SW 1271 (cell line): ENCODE measurements at places on chromosomes 3 and 15.
A peak's percentile ranks its signal among the peaks of the same experiment; 100 is the strongest.

DNA sequence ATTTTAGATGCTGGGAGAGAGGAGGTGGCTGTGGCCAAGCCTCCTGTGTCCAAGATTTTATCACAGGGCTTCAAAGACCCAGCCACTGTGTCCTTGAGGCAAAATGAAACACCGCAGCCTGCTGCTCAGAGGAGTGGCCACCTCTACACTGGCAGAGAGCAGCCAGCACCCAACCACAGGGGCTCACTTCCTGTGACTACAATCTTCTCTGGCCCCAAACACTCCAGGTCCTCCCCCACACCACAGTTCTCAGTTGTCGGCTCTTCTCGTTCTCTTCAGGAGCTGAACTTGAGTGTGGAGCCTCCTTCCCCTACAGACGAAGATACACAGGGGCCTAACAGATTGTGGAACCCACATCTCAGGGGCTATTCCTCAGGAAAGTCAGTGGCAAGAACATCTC lies 45.6 kb downstream of the CDAN1 start:
- DNase-seq, result no peak

DNA sequence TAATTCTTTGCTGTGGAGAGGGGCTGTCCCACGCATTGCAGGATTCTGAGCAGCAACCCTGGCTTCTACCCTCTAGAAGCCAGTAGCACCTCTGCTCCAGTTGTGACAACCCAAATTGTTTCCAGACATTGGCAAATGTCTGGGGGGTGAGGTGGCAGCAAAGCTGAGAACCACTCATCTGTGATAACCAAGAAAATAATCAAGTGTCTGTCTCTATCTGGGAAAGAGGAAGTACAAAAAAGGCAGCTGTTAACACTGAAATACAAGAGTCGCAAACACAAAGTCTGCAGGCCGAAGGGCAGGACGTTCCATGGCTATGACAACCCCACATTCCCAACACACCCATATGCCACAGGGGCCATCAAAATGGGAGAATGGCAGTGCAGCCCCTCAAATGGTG lies 42.2 kb upstream of the GNB5 start:
- DNase-seq, result no peak

GRCh38 chr3:82274897-82275296 lies 513.5 kb upstream of the GBE1 start:
- no peak for DNase-seq

DNA sequence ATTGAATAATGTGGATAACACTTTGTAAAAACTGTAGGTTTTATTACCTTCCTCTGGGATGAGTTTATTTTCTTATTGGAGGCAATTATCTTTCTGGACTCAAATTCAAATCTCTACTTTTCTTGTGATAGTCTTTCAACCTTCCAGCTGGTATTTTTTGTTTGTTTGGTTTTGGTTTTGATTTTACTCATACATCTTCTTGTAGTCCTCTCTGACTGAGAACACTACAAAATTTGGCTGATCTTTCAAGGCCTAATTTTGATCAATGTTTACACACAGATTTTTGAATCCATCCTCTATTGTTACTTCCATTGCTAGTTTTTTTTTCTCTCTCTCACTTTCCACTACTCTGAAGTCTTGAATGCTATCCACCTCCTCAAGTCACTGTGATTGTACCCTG lies 303.8 kb upstream of the NECTIN3 start:
- no peak for DNase-seq

DNA sequence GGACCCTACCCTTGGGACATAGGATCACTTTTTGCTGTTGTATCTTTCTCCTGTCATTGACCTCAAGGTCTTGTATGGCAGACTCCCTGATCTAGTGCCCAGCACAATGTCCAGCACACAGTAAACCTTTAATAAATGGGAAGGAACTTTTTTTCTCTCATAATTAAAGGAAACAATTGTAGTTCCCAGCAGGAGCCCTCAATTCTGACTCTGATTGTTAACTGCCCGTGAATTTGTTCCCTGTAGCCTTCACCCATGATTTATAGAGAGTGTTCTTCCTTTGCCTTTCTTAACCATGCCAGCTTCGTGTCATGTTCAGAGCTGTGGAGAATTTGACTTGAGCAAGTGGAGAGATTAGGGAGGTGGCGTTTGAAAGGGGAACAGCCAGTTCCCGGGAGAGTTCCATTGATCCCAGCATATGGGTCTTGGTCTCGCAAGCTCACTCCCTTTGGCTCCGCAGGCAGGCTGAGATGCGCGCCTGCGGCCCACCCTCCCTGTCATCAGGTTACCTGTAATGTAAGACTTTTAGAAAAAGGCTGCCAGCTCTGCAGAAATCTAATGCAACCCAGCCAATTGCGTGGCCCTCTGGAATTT lies 182.6 kb downstream of the TP63 start:
- no peak for DNase-seq

- no peak for DNase-seq
These were observed 16.9 kb downstream of the MRPL46 start for GRCh38 chr15:88450125-88450798.

GRCh38 chr3:165783383-165783782 lies 53.8 kb downstream of the BCHE start:
- no peak for DNase-seq

DNA sequence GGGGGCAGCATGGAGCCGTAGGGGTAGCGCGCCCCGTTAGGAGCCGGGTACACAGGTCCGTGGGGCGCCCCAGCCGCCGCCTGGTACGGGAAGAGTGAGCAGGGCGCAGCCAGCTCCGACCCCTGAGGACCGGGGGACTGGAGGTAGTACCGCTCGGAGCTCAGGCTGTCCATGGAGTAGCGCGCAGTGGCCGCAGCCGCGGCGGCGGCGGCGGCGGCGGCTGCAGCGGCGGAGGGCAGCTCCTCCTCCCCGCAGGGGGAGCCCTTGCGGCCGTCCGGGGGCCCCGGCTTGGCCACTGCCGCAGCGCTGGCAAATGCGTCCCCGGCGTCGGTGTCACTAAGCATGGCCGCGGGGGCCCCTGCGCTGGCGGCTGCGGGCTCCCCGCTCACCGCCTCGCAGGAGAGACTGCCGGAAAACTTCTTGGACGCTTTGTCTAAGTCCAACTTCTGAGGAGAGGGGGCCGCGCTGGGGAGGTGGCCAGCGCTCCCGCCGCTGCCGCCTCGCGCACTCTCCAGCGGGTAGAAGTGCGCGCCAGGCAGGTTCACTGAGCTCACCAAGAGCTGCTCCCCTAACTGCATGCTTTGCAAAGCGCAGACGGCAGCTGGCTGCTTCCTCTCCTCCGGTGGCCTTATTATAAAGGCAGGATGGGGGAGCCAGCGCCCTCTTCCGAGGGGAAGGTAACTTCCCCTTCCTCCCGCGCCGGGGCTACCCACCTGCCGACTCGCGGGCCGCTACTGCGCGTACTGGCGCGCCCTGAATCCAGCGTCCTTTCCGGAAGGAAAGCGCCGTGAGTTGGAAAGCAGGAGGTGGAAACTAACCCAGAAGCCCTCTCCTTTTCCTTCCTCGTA lies at the start of gene EOMES:
Gene EOMES (minus strand): TSS at position 607 of the 848 bp plus-strand sequence. CDS start 29 bp downstream, at position 578.
- peak; percentile 84 for DNase-seq

- DNase-seq, result no peak
These were observed 534 bp upstream of the UBE2E1 start for GRCh38 chr3:23805210-23805632.

DNA sequence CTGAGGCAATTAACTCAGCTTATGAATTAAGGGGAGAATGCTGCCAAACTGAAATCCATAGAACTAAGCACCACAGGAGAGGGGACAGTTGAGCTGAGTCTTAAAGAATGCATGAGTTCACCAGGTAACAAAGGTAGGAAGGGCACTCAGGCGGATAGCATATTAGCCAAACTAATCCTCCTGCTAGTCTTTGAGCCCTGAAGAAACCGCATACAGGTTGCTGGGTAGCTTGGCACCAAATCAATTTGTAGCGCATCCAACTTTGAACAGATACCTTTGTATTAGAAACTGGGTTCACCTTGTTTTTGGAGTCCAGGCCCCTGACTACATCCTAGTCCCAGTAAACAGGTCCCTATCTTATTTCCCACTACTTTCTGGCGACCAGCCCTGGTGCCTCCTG lies 93.7 kb downstream of the FRMD4B start:
- DNase-seq, result no peak

DNA sequence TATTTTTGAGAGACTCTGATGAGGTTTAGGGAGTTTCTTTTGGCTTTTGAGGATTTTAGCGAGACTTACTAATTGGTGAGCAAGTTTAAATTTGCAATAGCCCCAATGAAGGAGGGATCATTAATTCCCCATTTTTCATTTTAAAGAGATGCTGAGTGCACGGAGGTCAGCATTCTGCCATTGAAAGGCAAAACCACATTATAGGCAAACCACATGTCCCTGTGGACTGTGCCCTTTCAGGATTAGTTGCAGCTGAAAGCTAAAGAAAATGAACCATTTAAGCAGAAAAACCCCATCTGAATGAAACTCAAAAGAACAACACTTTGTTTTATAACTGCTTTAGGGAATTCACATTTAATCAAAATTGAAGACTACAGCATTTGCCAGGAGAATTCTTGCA lies 246.5 kb downstream of the PDZRN3 start:
- DNase-seq, result no peak
